Esophagus muscularis mucosa (tissue), 4 donors: ENCODE measurements at places on chromosomes 2 and 18.
A peak's percentile ranks its signal among the peaks of the same experiment; 100 is the strongest.

GRCh38 chr2:69062307-69062962 lies 49.5 kb downstream of the ANTXR1 start:
- no peaks in the 10 kb centered on the region for H3K27me3 ChIP-seq
- no peak overlapping the region for H3K27ac ChIP-seq
- peaks cover 58% of the 10 kb centered on the region for H3K4me1 ChIP-seq
- DNase-seq: no peak
- no peaks in the 10 kb centered on the region for H3K36me3 ChIP-seq

DNA sequence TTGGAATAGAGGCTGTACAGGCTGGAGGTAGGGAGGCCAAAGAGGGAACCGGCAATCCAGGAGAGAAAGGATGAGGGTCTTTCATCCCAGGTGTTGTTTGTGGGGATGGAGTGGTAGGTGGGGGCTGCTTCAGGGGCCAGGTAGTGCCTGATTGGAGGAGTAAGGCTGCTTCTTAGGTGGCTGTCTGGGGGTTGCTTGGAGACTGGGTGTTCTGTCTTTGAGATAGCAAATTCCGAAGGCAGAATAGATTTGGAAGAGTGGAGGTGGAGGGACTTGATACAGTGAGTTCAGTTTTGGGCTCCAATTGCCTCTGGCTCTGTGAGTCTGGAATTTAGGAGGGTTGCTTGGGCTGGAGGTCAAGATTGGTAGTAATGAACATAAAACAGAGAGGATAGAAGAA lies 5.9 kb downstream of the ZNF532 start:
- H3K36me3 ChIP-seq: peaks cover 4% of the 10 kb centered on the region
- no peaks in the 10 kb centered on the region for H3K27me3 ChIP-seq
- peaks cover 51% of the 10 kb centered on the region for H3K4me1 ChIP-seq
- peak overlapping the region; percentile 64 for H3K27ac ChIP-seq
- no peak overlapping the region for H3K4me3 ChIP-seq

DNA sequence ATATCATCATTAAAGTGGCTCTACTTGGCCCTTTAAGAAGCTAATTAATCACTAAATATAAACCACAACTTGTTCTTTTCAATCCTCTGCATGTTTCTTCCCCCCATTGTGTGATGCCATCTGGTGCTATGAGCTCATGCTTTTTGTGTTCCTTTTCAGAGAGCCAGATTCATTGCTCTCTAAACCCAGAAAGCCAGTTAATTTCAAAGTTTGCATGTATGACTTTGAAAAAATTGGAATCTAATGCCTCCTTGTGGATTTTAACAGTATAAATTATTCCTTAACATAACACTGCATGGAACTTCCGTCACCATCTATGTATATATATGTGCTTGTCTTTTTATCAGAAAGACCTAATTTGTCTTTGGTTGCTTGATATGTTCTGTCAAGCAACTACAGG lies 31.1 kb downstream of the TMEM178A start:
- no peak for DNase-seq
- no peaks in the 10 kb centered on the region for H3K27me3 ChIP-seq
- peak overlapping the region; percentile 60 for H3K27ac ChIP-seq
- H3K4me3 ChIP-seq: no peak overlapping the region
- H3K4me1 ChIP-seq: peaks cover 29% of the 10 kb centered on the region

GRCh38 chr2:210798180-210798579 lies 241.8 kb downstream of the CPS1 start:
- H3K4me3 ChIP-seq: no peak overlapping the region
- no peak for DNase-seq
- H3K27ac ChIP-seq: no peak overlapping the region
